H9 (cell line): ENCODE measurements at places on chromosomes 1 and 21. TPM values are rescaled to one million over a fixed set of nuclear protein-coding genes. Genes with fewer than 3 reads are reported as not detected.

EXTL1 gene
- 1.0 and 1.1 TPM in 2 replicates for total RNA-seq

HAO2 gene
- total RNA-seq, result 0.13 and 0.61 TPM in 2 replicates

ADORA3 gene
- total RNA-seq, result not detected in 2 replicates

CHD5 gene
- 0.99 and 1.6 TPM in 2 replicates for total RNA-seq

CHAF1B gene
- 19.3 and 21.7 TPM in 2 replicates for total RNA-seq

DNM3 gene
- 2.7 and 3.3 TPM in 2 replicates for total RNA-seq

FAM131C gene
- total RNA-seq, result 0.48 and 0.61 TPM in 2 replicates

MRPS15 gene
- 105 and 111 TPM in 2 replicates for total RNA-seq

CLCA1 gene
- not detected in 2 replicates for total RNA-seq

CD84 gene
- not detected in 2 replicates for total RNA-seq

ZNHIT6 gene
- 21.5 and 21.9 TPM in 2 replicates for total RNA-seq

VSIG8 gene
- total RNA-seq, result not detected in 2 replicates

FAM89A gene
- total RNA-seq, result 1.4 and 1.5 TPM in 2 replicates

BMP8A gene
- total RNA-seq, result 0.52 and 0.94 TPM in 2 replicates

YBX1 gene
- 1,019 and 1,029 TPM in 2 replicates for total RNA-seq

ZNF124 gene
- 50.6 and 50.9 TPM in 2 replicates for total RNA-seq

ARHGEF10L gene
- 20.2 and 21.4 TPM in 2 replicates for total RNA-seq

PSMB4 gene
- 413 and 429 TPM in 2 replicates for total RNA-seq
